ENCODE measurements at places on chromosomes 1 and 21.
A peak's percentile ranks its signal among the peaks of the same experiment; 100 is the strongest.

DNA sequence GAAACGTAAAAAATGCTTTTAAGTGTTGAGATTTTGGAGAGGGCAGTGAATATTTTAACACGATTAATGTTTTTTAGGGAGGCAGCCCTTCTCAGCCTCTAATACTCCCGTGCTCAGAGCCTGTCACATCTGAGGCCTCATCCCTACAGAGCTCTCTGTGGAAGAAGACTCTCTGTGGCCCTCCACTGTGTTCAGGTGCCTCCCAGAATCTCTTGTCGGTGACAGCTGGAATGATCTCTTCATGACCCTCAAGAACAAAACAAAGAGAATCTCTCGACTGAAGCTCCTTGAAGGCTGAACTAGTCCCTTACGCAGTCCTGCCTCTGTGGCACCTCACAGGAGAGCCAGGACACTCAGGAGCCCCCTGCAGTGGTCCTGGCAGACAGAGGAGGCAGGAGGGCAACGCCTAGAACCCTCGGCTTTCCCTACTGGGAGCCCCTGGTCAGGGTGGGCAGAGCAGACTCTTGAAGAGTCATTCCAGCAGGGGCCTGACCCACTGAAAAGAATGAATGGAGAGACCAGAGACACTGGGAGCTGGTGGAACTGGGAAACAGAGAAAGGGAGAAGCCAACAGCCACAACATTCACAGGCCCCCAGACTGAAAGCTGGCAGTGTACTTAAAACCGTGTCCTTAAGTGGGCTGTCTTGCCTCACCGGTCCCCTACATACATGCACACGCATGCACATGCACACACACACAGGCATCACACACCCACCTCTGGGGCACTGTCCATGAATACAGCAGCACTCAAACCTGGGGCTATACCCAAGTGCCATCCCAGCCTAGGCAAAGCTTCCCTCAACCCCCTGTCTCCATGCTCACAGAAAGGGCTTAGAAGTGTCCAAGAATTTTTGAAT is 67.5 kb upstream of the ANGPTL1 start:
- no peak for DNase-seq

DNA sequence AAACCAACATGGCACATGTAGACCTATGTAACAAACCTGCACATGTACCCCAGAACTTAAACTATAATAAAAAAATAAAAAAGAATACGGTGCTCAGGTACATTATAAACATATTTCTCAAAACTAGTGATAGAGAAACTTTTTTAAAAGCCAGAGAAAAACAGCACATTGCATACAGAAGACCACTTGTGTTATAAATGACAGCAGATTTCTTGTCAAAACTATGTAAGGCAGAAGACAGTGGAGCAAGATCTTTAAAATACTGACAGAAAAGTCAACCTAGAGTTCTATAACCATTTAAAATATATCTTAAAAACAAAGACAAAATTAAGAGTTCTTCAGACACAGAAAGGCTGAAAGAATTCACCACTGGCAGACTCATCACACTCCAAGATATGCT is 144.7 kb downstream of the NEGR1 start:
- no peak for DNase-seq

DNA sequence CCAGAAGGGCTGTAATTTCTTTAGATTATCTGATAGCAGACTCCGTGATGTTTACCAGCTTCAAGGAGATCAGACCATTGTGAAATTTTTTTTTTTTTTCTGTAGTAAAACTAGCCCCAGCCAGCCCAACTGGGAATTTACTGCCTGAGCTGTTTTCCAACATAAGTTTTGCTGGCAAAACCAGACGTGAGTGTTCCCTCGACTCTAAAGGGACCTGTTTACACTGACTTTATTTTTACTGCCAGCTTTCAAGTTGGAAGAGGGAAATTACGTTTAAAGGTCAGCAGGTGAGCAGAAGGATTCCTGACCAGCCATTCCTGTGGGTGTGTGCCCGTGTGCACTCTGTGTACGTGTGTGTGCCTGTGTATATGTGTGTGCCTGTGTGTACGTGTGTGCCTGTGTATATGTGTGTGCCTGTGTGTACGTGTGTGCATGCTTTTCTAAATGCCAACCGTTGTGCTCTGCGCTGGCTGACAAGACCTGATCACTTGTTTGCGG is 374 bp downstream of the MAB21L3 start:
- DNase-seq, result no peak

DNA sequence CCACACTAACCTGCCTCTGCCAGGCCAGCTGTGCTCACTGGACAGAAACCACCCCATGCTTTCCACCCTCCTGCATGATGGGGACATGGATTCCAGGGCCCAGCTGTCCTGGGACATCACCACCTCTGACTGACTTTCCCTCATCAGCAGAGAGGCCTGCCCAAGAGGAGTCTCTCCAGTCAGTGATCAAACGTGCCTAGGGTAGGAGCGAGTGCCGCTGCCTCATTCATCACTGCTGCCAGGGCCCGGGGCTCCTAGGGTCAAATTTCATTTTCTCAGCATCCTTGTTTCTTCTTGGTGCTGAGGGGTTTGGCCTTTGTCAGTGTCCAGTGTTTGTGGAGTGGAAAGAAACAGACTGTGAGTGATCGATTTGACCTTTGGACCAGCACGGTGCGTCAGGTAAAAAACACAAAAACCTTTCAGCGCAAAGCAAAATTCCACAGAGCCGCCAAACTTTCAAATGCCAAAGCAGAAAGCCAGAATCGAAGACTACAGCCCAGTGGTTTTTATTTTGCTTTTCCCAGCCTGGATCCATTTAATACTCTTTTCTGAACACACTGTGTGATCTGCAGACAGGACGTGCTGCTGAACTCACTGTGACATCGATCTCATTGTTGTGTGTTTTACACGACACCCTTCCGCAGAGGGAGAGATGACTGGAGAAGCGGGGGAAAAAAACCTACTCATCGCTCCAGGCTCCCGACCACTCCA is 43.2 kb downstream of the CAPN8 start:
- DNase-seq, result no peak

DNA sequence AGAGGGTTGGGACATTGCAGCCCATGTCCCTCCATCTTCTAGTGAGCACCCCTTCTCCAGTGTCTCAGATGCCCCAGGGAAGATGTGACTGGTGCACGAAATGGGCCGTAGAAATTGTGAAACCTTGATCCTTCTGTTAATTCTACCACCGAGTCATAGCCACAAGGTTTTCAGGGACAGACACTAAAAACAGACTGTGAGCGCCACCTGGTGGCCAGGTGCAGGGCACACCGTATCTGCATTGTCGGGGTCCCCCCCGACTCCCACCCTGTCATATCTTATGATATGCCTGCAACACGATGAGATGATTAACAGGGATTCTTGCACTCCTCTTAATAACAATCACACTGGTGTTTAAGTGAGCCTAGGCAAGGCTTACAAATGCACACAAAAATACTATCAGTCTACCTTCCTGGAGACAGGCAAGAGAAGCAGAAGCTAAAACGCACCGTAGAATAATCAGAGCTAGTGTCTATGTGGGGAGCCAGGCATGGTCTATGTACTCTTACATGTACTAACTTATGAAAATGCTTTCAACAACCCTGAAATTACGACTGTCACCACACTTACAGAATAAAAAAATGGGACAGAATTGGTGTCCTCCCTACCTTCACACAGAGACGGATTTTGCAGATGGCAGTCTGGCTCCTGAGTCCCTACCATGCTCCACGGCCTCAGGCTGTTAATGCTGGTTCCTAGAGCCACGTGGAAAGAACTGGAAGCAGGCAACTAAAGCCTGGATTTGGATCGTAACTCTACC is 57.9 kb downstream of the FHAD1 start:
- DNase-seq, result peak; percentile 37

- no peak for DNase-seq
These were observed 41.9 kb downstream of the LPGAT1 start for GRCh38 chr1:211788626-211789025.

- DNase-seq, result peak; percentile 53
These were observed 140.1 kb upstream of the FMN2 start for GRCh38 chr1:239951511-239952140.

GRCh38 chr1:171833091-171833825 is 8.0 kb upstream of the DNM3 start:
- DNase-seq, result no peak

DNA sequence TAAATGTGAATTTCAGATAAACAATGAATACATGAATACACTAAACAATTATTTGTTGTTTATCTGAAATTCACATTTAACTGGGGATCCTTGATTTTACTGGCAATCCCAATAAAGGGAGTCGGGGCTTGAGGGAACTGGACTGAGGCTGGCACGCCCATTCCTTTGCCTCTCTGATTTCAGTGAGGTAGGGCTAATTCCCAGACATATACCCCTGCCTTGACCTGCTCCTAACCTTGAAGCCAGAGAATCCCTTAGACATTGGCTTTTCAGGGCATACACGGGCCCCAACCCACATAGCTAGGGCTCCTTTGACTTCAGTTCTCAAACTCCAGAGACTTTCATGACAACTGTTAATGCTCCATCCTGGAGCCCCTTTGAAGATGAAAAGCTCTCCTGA is 10.8 kb upstream of the UTP25 start:
- DNase-seq, result no peak

DNA sequence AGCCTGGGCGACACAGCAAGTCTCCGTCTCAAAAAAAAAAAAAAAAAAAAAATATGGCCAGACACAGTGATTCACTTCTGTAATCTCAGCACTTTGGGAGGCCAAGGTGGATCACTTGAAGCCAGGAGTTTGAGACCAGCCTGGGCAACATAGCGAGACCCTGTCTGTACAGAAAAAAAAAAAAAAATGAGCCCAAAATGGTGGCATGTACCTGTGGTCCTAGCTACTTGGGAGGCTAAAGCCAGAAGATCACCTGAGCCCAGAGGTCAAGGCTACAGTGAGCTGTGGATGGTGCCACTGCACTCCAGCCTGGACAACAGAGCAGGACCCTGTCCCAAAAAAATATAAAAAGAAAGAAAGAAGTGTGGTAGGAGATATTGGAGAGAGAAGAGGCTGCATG is 1.7 kb upstream of the TESK2 start:
- DNase-seq, result no peak

- DNase-seq, result no peak
These were observed 146.4 kb downstream of the GREM2 start for GRCh38 chr1:240465531-240465940.

- no peak for DNase-seq
These were observed 1.2 kb downstream of the MAPKAPK2 start for GRCh38 chr1:206685769-206686477.

GRCh38 chr21:41863439-41863740 is 15.8 kb downstream of the PRDM15 start:
- no peak for DNase-seq

DNA sequence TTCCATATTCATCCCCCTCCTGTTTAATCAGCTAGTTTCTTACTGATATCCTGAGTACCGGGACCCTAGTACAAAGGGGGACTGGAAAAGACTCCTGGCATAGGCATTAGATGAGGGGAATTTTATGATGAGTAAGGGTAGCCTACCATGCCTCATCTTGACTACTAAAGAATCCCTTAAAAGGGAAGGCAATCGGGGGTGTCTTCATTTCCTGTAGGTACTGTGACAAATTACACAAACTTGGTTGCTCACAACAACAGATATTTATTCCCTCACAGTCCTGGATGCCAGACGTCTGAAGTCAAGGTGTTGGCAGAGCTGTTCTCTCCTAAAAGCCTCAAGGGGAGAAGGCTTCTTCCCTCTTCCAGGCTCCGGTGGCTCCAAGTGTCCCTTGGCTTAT is 28.9 kb upstream of the RUNX1 start:
- no peak for DNase-seq

- DNase-seq, result no peak
These were observed 156.9 kb upstream of the NBPF11 start for GRCh38 chr1:148308832-148309458.

DNA sequence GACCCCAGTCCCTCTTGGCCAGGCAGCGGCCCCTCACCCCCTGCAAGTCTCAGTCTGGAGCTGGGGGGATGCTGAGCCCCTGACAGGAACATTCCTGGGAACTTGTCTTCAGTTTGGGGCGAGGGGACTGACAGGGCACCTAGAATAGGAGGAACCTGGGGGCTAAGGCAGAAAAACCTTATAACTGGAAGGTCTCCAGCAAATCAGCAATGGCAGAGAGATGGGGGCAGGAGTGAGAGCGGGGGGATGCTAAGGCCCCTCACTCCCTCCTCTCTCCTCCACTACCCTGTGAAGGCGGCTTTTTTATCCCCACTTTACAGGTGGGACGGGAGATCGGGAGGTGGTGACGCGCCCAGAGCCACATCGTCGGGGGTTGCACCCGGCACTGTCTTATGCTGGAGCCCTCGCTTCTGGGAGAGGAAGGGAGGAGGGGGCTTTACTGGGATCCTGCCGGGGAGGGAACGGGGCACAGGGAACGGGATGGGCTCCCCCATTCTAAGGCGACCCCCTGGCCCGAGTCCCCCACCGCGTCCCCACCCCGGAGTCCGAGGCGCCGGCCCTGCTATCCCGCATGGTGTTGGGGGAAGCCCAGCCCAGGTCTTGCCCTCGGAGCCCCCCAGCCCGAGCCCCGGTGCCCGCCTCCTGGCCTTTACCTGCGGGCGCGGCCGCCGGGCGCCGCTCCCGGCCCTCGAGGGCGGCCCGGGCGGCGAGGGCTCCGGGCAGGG is 456 bp downstream of the COL8A2 start:
- DNase-seq, result no peak

- DNase-seq, result no peak
These were observed 16.3 kb downstream of the RPS6KC1 start for GRCh38 chr1:213067352-213067751.

GRCh38 chr1:155481741-155482241 is 80.8 kb downstream of the ASH1L start:
- DNase-seq, result no peak
